ENCODE measurements at places on chromosomes 4 and X.

DNA sequence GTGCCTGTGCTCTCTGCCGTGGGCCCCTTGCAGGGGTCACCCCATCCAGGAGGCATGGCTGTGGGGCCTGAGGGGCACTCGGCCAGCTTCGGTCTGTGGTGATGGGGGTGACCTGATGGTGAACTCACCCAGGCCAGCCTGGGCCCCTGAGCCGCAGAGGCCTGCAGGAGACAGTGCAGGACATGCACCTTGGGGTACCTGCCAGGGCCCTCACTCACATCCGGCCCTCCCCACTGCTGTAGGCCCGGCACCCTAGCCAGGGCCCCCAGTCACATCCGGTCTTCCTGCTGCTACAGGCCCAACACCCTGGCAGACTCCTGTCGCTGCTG, 7.3 kb downstream of the CFAP99 start:
- no peak for DNase-seq

DNA sequence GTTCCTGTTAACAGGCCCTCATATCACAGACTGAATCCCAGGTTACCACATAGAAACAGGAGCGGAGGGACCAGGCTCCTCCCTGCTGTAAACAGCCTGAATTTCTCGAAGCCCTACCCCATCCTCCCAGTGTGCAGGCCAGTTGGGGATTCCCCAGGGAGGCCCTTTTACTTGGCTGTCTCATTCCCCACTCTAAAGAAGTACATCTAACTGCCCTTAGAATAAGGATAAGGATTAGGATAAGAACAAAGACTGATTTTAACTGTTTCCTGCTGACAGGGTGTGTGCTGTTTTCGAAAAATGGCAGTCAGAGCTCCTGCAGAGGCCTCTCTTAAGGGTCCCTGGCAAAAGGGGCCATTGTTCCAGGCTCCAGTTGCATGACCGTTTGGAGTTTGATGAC, 133.7 kb downstream of the PAPSS1 start:
- DNase-seq, result no peak

GRCh38 chr4:24550441-24551175, 33.7 kb downstream of the DHX15 start:
- no peak for DNase-seq

DNA sequence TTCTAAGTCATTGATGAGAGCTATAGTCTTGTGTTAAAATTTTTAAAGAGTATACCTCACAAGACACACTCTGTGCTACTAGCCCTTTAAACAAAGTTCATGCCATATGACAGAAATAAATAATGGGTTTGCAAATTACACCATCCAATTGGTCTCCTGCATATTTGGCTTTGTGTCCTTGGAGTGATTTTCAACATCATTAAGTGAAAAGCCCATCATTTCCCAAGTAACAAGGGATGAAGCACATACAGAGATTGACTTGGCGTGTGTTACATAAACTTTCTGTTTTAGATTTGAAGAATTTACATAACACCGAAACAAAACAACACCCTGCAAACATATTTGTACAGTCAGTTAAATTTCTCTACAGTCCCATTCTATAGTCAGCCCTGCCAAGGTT, 216.9 kb upstream of the NEIL3 start:
- no peak for DNase-seq

- no peak for DNase-seq
Observed at GRCh38 chr4:114595207-114595606, 3.4 kb upstream of the UGT8 start.
